ENCODE measurements at places on chromosomes 16 and 17. TPM values are rescaled to one million over a fixed set of nuclear protein-coding genes. Genes with fewer than 3 reads are reported as not detected.
A peak's percentile ranks its signal among the peaks of the same experiment; 100 is the strongest.

- H3K4me3 ChIP-seq = no peak overlapping the region
- peaks cover 5% of the 10 kb centered on the region for H3K27me3 ChIP-seq
- no peaks in the 10 kb centered on the region for H3K4me1 ChIP-seq
- no peak for DNase-seq
- no peaks in the 10 kb centered on the region for H3K36me3 ChIP-seq
These were observed 16.5 kb upstream of the ST6GALNAC1 start for GRCh38 chr17:76659928-76660655.

DNA sequence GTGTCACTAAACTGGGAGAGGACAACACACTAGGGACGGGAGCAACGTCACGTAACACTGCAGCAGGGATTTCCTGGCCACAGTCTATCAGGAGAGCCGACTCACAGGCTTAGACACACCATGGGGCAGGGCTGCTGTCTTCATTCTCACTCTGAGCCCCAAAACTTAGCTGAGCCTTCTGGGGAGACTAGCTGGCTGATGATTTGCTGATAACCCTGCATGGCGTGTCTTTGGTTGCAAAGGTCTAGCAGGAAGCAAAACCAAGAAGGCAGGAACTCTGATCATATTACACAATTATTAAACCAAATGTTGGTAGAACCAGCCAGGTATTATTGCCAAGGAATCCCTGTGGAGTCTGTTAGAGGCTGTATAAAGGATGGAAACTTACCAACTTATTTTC lies 345.0 kb downstream of the SLC39A11 start:
- H3K4me3 ChIP-seq = no peak overlapping the region
- no peaks in the 10 kb centered on the region for H3K4me1 ChIP-seq
- no peak overlapping the region for H3K27ac ChIP-seq
- no peak for DNase-seq

- H3K27me3 ChIP-seq = no peaks in the 10 kb centered on the region
- no peak for DNase-seq
- H3K4me1 ChIP-seq = no peaks in the 10 kb centered on the region
- no peak overlapping the region for H3K4me3 ChIP-seq
- no peak overlapping the region for H3K27ac ChIP-seq
These were observed 154.0 kb downstream of the C16orf78 start for GRCh38 chr16:49527611-49528010.

DNA sequence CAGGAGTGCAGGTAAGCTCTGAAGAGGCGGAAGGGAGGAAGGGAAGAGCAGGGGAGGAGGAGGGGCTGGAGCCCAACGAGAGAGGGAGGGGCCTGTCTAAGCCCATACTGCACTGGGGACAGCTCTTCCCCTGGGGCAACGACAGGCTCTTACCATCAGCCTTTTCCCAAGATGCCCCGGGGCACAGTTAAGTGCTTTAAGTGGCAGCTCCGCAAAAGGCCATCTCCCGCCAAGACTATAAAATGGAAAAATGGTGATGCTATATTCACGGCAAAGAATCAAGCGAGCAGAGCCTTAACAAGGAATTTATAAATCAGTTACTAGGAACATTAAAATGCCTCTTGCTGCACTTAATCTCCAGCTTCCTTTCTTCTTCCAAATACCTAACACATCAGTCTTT lies 110.2 kb upstream of the NLRP1 start:
- H3K4me1 ChIP-seq = no peaks in the 10 kb centered on the region
- no peak overlapping the region for H3K27ac ChIP-seq
- no peaks in the 10 kb centered on the region for H3K36me3 ChIP-seq
- H3K27me3 ChIP-seq = peaks cover 3% of the 10 kb centered on the region

GRCh38 chr17:7558544-7559319 lies at the start of gene TNFSF13:
TNFSF13 (plus strand) TSS chr17:7558750; CDS start chr17:7559040, 290 bp downstream.
- H3K36me3 ChIP-seq = peaks cover 2% of the 10 kb centered on the region
- no peak for DNase-seq
- H3K4me3 ChIP-seq = no peak within 1 kb of the TSS
- H3K27ac ChIP-seq = peak within 1 kb of the TSS; percentile 70
- H3K4me1 ChIP-seq = peaks cover 34% of the 10 kb centered on the region
- no peaks in the 10 kb centered on the region for H3K27me3 ChIP-seq

GRCh38 chr17:72063262-72063661 lies 57.6 kb upstream of the SOX9 start:
- no peak overlapping the region for H3K27ac ChIP-seq
- H3K4me3 ChIP-seq = no peak overlapping the region
- H3K36me3 ChIP-seq = no peaks in the 10 kb centered on the region
- H3K4me1 ChIP-seq = no peaks in the 10 kb centered on the region

- no peaks in the 10 kb centered on the region for H3K4me1 ChIP-seq
- no peaks in the 10 kb centered on the region for H3K36me3 ChIP-seq
- no peak overlapping the region for H3K4me3 ChIP-seq
- no peak overlapping the region for H3K27ac ChIP-seq
- DNase-seq = no peak
- no peaks in the 10 kb centered on the region for H3K27me3 ChIP-seq
These were observed 18.8 kb downstream of the WNT9B start for GRCh38 chr17:46869975-46870803.

- H3K36me3 ChIP-seq = peaks cover 6% of the 10 kb centered on the region
- no peak overlapping the region for H3K4me3 ChIP-seq
- no peak for DNase-seq
- H3K27ac ChIP-seq = no peak overlapping the region
- no peaks in the 10 kb centered on the region for H3K27me3 ChIP-seq
These were observed 38.1 kb downstream of the TRPV2 start for GRCh38 chr17:16453493-16453851.

DNA sequence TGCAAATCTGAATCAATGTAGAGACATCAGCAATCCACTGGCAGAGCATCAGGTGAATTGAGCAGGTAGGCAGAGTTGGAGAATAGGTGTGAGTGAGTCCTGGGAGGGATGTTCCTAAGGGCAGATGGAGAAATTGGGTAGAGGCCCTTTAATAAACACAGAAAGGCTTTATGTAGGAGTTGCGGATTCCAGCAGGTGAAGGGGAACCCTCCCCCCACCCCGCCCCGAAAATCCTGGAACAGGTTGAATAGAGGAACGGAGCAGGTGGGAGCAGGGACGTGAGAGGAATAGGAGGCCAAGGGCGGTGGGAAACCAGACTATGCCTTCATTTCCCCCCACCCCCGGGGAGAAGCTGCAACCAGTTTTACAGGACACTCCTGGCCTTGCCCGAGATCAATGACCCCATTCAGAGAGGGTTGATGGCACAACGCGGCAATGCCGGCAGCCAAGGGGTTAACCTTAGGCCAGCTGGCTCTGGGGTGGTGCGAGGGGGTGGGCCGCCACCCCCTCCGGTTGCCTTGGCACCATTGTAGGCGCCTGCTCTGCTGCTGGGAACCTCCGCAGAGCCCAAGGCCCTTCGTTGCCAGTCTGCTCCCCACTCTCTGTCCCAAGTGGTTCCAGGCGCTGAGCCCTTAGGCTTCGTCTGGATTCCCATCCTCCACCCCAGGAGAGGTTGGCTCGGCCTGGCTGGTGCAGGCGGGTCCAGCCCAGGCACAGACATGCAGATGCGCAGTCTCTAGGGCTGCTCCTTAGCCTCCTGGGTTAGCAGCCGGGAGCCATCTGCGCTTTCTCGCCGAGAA lies 814 bp upstream of the RUNDC3A start:
- no peak overlapping the region for H3K27ac ChIP-seq
- H3K27me3 ChIP-seq = peaks cover 16% of the 10 kb centered on the region
- H3K4me1 ChIP-seq = no peaks in the 10 kb centered on the region
- no peaks in the 10 kb centered on the region for H3K36me3 ChIP-seq
- no peak overlapping the region for H3K4me3 ChIP-seq

DNA sequence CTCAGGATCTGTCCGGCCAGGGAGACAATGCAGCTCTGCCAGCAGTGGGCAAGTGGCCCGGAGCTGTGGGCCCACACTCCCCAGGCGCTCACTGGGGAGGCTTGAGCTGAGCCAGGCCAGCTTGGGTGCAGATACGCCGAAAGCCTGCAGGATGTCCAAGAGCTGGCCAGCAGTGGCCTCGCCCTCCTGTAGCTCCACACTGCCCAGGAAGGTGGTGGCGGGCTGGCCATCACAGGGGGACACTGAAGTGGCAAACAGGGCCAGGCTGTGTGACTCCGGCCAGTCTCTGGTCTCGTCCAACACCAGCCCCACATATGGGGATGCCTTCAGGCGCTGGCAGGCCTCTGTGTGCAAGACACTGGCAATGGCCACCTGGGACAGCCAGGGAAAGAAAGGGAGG lies 9.6 kb downstream of the C17orf113 start:
- no peaks in the 10 kb centered on the region for H3K4me1 ChIP-seq
- no peaks in the 10 kb centered on the region for H3K27me3 ChIP-seq
- H3K4me3 ChIP-seq = no peak overlapping the region
- no peak for DNase-seq
- no peaks in the 10 kb centered on the region for H3K36me3 ChIP-seq
- no peak overlapping the region for H3K27ac ChIP-seq

- no peaks in the 10 kb centered on the region for H3K36me3 ChIP-seq
- H3K4me3 ChIP-seq = no peak overlapping the region
- DNase-seq = peak; percentile 41
- H3K4me1 ChIP-seq = peaks cover 8% of the 10 kb centered on the region
- H3K27ac ChIP-seq = no peak overlapping the region
These were observed 3.8 kb upstream of the TMEM100 start for GRCh38 chr17:55726440-55726839.

- no peaks in the 10 kb centered on the region for H3K4me1 ChIP-seq
- H3K27ac ChIP-seq = no peak overlapping the region
- no peaks in the 10 kb centered on the region for H3K36me3 ChIP-seq
- H3K27me3 ChIP-seq = no peaks in the 10 kb centered on the region
- H3K4me3 ChIP-seq = no peak overlapping the region
- no peak for DNase-seq
These were observed 167.1 kb upstream of the MAF start for GRCh38 chr16:79767421-79768275.

GRCh38 chr16:12750554-12750918 lies 53.2 kb downstream of the CPPED1 start:
- H3K27me3 ChIP-seq = no peaks in the 10 kb centered on the region
- no peak for DNase-seq
- no peak overlapping the region for H3K27ac ChIP-seq

Gene SEPTIN1
- 1.2 TPM for total RNA-seq

Gene CALB2
- not detected for total RNA-seq

Gene ACE
- total RNA-seq = 207 TPM

Data from endothelial cell of umbilical vein (primary cell).